T-cell (primary cell): ENCODE measurements at places on chromosomes 4 and X. TPM values are rescaled to one million over a fixed set of nuclear protein-coding genes. Genes with fewer than 3 reads are reported as not detected.

Gene METTL14
- 48.9 TPM for total RNA-seq

Gene PDE6B
- total RNA-seq, result 21.7 TPM

- DNase-seq, result no peak
Observed at GRCh38 chr4:16045687-16046086, 38.1 kb downstream of the PROM1 start.

DNA sequence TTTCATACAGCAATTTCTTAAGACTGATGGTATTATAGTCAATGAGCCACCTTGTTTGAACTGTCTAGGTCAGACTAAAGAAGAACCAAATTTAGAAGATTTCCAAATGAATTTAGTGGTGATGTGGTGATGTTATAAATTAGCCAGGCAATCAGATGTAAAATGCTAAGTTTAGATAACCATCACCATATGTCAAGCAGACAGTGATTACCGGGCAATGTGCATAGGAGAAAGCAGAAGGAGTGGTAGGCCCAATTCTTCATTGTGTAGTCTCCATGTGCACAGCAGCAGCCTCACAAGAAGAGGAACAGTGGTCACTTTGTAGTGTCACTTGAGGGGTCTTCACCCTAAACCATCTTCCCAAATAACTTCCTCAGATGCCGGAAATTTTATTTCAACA is 198.8 kb downstream of the ANTXR2 start:
- DNase-seq, result no peak

- no peak for DNase-seq
Observed at GRCh38 chr4:61540944-61541343, 340.8 kb downstream of the ADGRL3 start.

DNA sequence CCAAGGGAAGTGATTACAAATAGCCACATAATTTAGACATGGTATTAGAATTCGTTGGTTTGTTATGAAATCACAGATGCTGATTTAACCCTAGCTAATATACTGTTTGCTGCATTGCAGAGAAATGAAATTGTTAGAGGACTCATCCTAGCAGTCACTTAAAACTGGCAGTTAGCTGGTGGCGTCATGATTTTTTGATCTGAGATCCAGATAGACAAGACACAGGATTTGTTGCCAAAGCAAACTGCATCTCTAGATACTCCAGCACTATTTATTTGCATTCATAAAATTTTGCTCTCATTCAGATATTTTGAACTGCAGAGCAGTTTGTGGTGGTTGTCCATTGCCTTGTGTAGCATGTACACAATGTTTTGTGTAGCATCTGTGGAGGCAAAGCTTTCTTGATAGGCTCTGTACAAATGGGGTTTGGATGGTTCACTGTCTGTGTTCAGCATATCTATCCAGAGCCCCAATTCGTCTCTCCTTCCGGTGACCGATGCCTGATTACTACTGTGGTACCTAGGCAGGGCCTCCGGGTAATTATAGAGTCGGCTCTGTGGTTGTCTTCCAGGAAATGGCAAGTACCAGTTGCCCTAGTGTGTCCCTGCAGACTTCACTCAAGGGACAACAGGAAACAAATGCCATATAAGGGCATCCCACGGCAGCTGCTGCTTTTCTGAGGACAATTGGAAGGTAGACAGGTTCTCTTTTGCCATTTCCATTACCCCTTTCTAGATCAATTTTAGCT is 30.1 kb upstream of the SPARCL1 start:
- peak; percentile 2 for DNase-seq

DNA sequence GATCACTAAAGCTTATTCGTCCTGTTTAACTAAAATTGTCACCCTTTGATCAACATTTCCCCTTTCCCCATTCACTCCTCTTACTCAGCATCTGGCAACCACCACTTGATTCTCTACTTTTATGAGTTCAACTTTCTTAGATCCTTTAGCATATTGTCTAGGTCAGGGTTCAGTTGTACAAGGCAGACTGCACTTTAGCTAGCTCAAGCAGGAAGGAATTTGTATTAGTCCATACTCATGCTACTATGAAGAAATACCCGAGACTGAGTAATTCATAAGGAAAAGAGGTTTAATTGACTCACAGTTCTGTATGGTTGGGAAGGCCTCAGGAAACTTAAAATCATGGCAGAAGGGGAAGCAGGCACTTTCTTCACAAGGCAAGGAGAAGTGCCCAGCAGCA is 44.3 kb downstream of the TASL start:
- DNase-seq, result no peak

DNA sequence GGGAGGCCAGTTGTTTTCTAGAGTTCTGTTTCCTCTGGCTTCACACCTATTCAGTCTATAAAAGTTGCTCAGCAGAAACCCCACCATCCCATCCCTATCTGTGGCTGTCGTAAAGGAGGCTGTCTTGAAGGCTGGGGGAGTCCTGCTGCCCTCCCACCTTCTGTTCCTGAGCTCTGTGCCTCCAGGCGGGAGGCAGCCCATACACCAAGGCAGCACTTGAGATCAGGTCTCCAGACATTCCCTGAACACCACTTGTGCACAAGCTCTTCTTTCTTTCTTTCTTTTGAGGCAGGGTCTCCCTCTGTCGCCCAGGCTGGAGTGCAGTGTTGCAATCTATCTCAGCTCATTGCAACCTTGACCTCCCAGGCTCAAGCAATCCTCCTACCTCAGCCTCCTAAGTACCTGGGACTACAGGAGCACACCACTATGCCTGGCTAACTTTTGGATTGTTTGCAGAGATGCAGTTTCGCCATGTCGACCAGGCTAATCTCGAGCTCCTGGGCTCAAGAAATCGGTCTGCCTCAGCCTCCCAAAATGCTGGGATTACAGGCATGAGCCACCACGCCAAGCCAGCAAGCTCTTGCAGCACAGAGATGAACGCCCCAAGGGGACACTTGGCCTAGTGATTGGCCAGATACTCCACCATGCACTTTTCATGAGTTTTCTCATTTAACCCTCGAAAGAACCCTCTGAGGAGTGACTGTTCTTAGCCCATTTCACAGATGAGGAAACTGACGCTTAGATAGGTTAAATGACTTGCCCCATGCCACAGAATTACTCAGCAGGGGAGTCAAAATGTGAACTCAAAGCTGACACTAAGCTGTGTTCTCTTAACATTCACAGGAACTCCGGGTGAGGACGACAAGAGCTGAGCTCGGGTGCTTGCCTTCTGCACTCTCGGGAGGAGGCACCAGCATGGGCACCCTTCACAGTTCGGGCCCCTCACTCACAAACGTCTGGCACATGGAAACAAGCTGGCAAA is 55.8 kb upstream of the ENPP6 start:
- no peak for DNase-seq

- DNase-seq, result no peak
Observed at GRCh38 chrX:139204898-139205667, 325.5 kb upstream of the F9 start.

- DNase-seq, result no peak
Observed at GRCh38 chr4:127188847-127189246, 443.9 kb upstream of the INTU start.

DNA sequence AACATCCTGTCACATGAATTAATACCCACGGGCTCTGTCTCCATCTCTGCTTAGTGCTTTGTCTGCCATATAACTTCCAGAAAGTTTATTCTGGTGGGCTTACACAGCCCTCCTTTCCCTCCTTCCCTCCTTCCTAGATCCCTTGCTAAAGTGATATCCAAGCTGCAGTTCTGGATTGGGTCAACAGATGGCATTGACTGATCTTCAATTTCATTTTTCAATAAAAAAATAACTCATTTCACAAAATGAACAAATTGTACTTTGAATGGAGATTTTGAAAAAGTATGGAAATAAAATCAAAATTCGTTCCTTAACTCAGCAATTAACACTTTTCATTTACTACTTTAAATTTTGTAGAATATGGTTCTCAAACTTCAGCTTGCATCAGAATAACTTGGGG is 94.9 kb downstream of the NXF2 start:
- no peak for DNase-seq
